ENCODE measurements at places on chromosomes 16 and 17.

DNA sequence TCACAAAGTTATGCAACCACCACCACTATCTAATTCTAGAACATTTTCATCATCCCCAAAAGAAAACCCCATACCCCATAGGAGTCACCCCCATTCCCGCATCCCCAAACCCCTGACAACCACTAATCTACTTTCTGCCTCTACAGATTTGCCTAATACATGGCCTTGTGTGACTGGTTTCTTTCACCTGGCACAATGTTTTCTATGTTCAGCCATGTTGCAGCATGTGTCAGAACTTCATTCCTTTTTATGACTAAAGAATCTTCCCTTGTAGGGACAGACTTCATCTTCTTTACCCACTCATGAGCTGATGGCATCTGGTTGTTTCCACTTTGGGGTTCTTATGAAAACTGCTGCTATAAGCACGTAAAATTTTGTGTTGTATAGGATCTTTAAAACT is 34.6 kb downstream of the CYTH1 start:
- no peak for DNase-seq

- no peak for DNase-seq
These were observed 218.0 kb downstream of the NTN1 start for GRCh38 chr17:9239246-9239792.

- DNase-seq, result no peak
These were observed 68.5 kb upstream of the RPL38 start for GRCh38 chr17:74134991-74135390.

- peak; percentile 22 for DNase-seq
These were observed 73.5 kb downstream of the CYTH1 start for GRCh38 chr17:78708510-78708973.

DNA sequence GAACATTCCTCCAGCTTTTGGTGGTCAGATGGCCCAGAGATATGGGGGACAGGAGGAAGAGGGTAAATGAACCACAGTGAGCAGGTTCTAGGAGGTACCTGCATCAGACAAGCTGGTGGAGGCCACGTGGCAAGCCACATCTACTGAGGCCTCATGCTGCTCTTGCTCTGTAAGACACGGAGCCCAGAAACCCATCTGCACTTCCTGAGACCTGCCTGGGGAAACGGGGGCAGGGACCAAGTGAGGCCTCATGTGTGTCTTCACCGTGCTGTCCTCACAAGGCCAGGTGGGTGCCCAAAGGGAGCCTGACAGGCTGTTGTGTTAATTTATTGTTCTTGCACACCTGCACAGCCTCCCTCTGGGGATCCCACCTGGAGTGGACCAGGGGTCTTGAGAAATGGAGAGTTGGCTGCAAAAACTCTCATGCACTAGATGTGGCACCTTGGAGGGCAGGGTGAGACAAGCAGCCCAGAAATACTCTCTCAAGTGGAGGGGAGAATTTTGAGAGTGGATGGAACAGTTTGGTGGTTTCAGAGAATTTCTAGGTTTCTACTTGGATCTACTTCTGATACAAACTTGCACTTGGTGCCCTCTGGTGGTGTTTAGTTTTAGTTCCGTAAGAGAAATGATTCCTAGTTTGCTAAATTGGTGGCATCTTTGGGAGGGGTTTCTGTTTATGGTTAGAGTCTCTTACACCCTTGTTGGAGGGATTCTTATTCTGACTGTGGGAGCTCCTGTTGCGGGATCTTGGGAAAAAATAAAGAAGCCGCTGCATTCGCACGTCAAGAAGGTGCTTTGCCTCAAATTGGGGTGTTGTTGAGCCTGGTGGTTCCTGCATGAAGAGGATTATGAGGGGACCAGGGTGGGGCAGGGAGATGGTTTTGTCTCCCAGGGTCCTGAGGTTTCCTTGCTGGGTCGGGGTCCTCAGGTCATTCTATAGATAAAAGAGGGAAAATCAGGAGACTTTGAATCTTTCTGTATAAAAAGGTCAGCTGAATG is 47.5 kb downstream of the SLC6A2 start:
- DNase-seq, result no peak

DNA sequence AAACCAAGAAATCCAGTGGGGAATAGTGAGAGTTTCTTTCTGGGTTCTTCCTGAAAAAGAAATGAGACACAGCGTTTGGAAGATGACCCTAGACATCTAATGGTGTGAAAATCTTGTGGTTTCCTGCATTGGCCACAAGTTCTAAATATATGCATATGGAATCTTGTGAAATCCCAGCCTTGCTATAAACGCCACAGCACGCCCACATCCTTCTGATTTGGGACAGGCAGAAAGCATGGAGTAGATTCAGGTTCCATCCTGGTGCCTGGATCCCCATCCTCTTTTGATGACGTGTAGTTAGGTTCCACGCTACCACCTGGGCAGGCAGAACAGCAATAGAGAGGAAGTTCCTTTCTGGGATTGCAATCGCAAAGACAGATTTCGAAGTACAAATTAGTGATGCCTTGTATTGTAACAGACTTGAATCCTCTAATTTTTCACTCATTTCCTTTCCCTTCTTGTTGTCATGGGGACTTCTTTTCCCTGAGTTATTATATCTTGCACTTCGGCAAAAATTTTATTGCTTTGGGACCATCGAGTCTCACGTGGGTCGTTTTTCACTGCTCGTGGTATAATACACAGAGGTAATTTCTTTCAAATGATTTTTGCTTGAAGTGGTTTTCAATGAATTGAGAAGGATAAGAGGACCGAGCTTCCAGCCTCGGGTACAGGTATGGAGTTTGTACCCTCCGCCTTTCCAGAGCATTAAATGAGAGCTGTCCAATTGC is 37.6 kb downstream of the HS3ST4 start:
- no peak for DNase-seq

GRCh38 chr17:9875441-9875840 is 29.6 kb downstream of the RCVRN start:
- DNase-seq, result no peak

GRCh38 chr17:20009052-20009301 is 182 bp upstream of the SPECC1 start:
- DNase-seq, result no peak

GRCh38 chr17:75625813-75626486 is 7.3 kb upstream of the SMIM5 start:
- no peak for DNase-seq

- no peak for DNase-seq
These were observed 31.4 kb downstream of the GPRC5B start for GRCh38 chr16:19853132-19853741.

DNA sequence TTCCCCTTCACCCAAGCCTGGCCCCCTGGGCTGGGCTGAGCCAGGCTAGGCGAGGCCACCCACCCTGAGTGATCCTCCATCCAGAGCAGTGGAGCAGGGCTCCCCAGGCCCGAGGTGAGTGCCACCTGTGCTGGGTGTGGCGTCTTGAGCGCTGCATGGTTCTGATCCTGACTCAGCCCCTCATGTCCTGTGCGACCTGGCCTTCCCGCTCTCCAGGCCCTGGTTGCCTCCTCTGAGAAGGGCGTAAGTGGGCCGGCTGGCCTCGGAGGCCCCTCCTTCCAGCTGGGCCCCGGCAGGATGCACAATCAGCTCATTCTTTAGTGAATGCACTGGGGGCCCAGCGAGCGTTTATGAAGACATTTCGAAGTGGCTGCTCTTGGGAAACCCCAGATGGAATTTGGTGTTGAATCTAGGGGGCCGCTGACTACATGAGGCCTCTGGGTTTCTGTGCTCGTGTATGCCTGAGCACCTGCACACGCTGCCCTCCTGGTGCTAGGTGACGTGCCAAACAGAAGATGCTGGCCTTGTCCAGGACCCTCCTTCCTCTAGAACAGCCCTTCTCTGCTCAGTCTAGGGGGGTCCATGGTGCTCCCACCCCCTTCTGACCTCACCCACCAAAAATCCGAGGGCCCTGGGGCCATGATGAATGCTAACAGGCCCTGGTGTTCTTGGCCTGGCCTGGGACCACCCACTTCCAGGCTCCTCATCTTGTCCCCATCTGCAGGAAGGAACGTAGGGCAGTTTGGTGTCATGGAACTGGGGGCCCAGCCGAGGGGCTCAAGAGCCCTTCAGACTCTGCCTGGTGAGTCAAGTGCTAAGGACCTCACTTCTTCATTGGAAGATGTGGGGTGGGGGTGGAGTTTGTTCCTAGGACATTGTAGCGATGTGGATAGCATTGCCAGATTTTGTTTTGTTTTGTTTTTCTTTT is 3.6 kb upstream of the TMEM92 start:
- DNase-seq, result no peak

DNA sequence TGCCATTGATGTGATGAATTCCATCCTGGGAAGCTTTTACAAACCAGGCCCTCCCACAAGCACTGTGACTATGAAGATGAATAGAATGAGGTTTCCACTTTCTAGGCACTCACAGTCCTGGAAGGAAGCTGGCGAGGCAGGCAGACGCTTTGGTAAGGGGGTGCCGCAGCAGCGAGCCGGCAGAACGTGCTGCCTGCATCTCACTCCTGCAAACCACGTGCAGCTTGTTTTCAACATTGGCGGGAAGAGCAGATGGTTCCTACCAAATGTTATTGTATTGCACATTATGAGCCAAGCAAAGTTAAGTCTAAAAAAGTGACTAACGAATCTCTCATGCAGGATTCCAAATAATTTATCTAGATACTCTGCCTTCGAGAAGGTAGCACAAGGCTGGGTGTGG is 3.7 kb upstream of the DNAI2 start:
- no peak for DNase-seq

DNA sequence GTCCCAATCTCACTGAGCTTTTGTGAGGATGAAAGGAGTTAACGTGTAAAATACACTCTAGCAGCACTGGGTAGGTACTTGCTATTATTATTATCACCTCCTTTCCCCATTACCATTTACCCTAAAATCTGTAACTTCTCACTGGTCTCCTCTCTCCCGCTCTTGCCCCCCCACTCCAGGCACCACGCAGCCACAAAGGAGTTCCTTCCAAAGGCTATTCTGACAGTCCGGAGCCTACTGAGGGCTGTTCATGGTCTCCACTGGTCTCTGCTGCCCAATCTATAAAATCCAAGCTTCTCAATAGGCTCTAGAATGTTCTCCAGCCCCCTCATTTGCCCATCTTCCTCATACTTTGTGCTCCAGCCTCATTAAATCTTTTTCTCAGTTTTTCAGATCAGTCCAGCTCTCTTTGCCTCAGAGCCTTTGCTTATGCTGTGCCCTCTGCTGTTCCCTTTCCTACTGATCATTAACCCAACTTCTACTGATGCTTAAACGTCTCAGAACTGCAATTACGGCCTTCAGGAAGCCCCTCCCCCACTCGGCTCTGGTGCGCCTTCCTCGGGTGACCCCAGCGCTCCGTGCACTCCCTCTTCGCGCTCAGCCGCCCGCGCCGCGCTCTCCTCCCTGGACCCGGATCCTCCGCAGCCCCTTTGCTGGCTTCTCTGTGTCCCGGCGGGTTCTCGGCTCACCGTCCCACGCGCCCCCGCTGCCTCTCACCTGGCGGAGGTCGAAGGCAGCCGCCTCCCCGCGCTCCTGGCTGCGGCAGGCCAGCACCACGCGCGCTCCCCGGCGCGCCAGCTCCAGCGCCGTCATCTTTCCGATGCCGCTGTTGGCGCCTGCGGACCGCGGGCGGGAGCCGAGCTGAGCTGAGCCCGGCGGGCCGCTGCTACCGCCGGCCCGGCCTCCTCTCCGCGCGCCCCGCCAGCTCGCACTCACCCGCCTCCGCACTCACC is 737 bp downstream of the DHRS13 start:
- no peak for DNase-seq

GRCh38 chr17:1566505-1567199 is 4.1 kb upstream of the PITPNA start:
- no peak for DNase-seq

DNA sequence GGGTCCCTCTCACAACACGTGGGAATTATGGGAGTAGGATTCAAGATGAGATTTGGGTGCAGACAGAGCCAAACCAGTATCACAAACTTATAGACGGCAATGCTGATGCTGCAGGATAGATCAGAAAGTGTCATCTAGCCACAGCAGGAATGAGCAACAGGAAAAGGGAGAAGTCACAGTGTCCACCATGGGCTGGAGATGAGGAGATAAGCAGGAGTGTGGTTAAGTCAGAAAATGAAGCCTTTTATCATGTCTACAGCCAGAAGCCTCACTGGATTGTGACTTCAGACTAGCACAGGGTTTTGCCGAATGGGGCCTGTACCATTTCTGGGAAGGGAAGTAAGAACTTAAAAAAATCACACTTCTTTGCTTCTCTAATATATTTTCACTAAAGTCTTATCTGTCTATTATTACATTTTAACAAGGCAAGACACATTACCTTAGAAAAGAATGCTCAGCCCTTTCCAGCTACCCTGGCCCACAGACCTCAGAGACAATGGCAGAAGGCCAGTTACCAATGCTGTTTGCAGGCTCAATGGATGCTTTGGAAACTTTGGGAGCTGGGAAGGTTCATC is 490.2 kb upstream of the SALL1 start:
- DNase-seq, result no peak

DNA sequence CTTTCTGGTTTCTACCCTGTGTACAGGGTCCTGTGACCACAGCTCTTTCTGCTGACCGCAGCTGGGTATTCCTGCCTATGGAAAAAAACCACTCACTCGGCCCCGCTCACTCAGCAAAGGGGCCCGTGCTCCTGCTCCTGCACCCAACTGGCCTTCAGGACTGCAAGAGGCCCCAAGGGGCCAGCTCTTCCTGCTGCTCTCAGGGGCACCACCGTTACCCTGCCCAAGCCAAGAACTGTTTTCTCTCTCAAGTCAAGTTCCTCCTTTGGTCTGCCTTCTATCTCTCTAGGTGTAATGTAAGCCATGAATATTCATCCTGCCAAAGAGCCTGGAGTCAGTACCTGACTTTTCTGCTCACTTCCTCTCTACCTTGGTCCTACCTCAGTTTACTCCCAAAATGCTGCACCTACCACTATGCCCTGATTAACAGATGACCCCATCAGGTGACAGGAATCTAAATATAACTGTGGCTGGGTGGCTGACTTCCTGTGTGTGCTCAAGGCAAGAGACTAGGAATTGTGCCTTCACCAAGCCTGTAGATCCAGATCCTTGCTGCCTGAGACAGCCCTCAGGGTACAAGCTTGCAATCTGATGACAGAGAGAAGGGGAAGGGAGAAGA is 20.4 kb upstream of the SCIMP start:
- DNase-seq, result no peak

DNA sequence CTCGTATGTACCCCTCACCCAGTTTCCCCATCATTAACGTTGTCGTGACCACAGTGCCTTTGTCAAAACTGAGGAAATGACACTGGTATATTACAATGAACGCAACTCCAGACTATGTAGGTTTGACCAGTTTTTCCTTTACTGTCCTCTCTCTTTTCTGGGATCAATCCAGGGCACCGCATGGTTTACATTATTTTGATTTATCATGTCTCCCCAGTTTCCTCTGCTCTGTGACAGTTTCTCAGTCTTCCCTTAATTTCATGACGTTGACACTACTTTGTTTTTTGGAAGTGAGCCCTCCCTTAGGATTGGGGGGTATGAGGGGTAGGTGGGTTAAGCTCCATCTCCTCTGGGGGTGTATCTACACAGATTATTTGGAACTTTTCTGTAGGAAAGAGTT is 76.1 kb upstream of the LGALS9 start:
- no peak for DNase-seq

DNA sequence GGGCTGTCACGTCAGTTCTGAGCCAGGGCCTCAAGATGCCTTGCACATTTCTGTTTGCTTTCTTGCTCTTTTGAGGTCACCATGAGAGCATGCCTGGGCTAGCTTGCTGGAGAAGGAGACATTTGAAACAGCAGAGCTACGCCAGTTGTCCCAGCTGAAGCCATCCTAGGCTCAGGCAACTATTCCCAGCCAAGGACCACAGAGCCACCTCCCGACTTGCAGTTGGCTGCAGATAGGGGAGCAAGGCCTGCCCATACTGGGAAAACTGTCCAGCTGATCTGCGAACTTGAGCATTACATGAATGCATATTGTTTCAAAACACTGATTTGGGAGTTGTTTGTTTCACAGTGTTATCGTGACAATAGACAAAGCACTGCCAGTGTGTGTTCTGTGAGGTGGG is 340.8 kb downstream of the XYLT1 start:
- DNase-seq, result no peak
